ENCODE measurements at places on chromosomes 2 and 18.

DNA sequence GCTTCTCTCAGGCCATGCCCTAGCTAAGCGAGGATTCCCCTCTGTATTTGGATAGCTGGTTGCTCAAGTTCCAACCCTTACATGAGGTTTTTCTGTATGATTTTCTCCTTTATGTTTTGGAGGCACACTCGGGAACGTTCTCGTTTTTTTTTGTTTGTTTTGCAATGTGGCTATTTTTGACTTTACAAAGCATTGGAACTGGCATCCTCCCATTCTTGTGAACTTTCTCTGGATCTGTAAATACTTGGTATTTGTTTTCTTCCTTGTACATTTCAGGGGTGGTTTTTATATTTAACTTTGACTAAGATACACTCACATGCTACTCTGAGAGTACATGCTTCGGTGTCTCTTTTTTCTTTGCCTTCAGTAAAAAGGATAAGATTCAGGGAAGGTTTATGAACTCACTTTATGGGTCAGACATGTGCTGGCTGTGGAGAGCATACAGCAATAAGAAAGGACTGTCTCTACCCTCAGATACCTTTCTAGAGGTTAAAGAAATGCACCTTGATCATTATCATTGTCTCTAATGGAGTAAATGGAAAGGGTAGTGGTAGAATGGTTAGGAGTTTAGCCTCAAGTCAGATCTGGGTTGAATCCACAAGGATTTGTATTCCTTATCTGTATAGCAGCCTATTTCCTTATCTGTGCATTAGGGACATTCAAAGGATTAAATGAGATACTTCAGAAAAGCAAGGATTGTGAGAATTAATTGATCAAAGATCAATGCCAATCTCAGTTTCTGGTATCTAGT lies 61.9 kb downstream of the MEIS1 start:
- peak; percentile 25 for DNase-seq

- no peak for DNase-seq
Observed at GRCh38 chr2:233101816-233102215, 41.7 kb downstream of the INPP5D start.

DNA sequence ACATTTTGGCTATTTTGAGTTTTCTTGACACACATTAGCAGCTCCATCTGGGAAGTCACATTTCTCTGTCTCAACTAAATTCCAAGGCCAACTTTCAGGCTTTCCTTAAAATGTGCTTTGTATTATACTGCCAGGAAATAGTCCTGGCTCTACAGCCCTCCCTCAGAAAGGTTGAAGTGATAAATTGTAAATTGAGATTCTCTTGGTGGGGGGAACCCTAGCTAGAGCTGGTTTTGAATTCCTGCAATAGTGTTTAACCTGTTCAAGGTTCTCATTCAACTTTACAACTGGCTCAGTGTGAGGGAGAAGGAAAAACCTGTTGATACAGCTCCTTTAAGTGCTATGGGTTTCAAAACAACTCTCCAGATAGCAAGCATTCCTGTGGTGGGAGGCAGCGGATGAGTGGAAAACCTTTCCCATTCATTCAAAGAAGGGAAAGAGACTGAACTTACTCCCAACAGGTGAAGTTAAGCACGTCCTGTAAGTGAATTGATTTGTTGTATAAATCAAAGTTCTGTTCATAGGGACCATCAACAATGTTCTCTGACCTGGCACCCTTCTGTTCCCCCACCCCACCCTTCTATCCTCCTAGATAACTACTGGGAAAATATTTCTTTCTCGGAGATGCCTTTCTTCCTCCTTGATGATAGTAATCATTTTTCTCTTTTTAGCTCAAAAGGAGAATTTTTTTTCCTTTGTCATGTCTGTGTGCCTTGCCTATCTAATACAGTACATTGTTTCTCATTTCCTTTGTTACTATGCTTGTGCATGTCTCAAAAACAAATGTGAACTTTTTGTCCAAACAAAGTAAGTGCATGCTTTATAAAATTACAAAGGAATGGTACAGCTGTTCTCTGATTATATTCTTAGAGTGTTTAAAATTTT lies 44.2 kb upstream of the SLC39A10 start:
- peak; percentile 75 for DNase-seq

- DNase-seq: no peak
Observed at GRCh38 chr2:96506907-96507240, 1.7 kb upstream of the NEURL3 start.

DNA sequence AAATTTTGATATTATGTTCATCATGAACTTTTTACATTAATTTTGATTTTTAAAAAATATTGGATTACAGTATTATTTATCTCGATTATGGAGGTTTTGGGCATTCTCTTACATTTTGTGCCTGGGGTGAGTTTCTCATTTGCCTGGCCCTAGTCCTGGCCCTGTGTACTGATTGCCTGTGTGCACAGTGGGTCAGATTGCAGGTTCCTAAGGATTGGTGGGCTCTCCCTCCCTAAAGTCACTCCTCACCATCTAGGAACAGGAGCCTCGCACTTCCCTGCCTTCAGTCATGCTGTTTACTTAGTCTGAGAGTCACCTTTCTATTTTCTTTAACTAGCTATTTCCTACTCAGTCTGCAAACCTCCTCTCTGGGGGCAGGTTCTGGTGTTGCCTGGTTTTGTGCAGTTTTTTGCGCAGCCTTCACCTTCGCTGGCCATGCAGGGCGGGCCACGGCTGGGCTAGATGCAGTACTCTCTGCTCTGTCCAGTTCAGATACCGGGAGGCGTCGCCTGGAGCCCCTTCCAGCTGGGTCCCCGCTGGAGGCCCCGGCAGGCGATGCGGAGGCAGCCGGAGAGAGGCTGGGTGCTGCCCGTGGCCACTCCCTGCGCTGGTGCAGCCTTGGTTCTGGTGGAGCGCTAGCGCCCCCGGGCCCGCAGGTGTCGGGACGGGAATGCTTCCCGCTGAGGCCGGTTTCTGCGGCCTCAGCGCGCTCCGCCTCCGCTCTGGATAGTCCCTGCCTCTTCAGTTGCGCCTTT lies 23.3 kb upstream of the MC5R start:
- DNase-seq: peak; percentile 51

- no peak for DNase-seq
Observed at GRCh38 chr2:66523377-66523969, 88.5 kb downstream of the MEIS1 start.

- no peak for DNase-seq
Observed at GRCh38 chr18:49025426-49025766, 74.6 kb upstream of the SMAD7 start.

DNA sequence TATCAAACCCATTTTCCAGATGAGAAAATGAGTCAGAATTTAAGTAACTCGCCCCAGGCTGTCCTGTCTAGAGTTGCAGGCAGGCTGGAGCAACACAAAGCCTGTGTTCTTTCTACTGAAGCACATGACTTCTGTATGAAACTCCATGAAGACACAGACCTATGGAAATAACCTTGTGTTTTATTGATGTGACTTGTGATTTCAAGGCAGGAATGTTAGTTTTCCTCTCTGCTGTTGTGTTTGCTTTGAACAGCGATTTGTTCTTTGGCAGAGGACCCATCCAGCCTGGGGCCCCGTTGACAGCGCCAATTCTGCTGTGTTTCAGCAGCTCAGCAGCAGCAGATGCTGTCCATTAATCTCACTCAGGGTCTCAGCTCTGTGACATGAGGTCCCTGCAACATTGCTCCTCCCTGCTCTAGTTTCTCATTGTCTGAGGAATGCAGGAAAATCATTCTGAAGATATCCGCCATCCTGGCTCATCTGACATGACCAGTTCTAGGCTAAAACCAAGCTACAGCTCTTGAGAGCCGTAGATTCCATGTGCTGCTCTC lies 344.3 kb upstream of the RAB12 start:
- peak; percentile 43 for DNase-seq

- no peak for DNase-seq
Observed at GRCh38 chr18:38256366-38256765, 690.8 kb upstream of the CELF4 start.

DNA sequence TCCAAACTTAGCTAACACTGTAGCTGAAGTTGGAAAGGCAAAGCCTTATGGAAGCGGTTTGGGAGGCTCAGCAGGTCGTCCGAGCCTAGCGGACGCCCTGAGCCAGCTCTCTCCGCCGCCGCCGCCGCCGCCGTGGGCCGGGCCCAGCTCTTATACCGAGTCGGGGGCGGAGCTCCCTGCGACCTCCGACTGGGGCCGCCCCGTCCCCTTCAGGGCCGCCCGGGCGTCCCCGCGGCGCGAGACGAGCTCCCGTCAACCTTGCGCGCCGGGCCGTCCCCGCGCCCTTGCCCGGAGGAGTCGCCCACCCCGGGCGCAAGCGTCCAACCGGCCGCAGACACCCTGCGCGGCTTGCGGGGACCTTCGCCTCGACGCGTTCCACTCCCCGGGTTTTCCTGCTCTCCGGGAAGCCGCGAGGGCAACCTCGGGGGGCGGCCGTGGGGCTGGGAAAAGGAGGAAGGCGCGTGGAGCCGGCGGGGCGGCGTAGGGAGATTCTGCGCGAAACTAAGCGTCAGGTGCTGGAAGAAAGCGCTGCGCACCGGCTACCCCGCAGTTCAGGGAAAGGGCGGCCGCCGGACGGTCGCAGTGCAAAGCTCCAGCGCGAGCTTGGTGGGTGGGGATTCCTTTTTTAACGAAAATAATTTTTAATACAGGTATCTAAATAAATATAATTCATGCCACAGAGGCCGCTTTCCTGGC lies at the start of gene SLC40A1:
Gene SLC40A1, minus strand, starts transcription at position 129 of the 696 bp plus-strand sequence. CDS start 326 bp downstream, outside the sequence.
- DNase-seq: peak; percentile 45

DNA sequence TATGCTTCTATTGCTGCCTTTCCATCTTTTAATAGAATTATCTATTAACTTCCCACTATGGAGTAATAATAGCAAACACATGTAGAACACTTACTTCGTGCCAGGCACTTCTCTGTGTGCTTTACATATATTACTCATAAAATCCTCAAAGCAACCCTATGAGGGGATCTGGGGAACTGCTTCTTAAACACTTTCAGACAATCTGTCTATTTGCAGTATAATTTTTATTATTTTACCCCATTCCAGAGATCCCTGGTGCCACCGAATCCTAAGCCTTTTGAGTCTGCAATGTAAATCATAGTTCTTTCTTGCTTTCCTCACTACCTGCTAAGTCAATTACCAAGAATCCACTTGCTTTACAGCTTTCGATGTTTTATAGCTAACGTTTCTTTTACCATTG lies 25.6 kb upstream of the GCFC2 start:
- DNase-seq: no peak

DNA sequence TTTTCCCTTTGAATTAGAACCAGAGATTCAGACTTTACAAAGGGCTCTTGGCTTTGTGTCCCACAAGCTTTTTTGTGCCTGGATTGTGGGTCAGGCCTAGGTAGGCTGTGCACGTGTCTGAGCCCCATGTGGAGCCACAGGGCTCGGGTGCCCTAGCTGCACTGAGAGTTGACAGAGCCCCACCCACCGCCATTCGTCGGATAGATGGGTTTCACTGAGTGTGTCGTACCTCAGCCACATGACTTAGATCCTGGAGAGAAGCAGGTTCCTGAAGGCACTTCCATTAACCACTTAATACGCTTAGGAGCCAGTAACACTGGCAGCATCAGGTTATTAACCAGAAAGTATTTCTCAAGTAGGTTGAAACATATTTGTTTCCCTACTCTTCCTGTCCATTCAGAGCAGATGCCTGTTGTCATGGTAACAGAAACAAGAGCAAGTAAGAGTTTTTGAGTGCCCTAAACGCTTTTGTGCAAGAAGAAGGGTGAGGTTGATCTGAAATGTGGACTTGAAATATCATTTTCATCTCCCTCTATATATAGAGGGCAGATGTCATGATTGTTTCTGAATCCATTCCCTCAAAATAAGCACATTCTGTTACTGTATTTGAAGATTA lies 30.0 kb downstream of the ADCYAP1 start:
- no peak for DNase-seq

DNA sequence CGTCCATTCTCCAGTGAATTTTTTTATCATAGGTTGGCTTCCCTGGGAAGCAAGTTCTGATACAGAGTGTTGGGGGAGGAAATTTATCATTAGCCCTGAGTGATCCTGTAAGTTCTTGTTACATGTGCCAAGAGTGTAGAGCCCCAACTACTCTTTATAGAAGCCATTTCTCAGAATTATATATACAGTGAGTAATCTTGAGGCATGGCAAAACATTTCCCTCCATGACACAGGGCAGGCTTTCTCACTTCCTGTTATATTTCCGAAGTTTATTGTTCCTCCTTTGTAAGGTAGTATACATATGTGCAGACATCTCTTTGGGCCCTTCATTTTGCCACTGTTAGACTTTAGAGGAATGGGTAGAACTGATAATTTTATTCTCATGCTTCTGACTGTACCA lies 484.7 kb upstream of the NRXN1 start:
- DNase-seq: no peak

DNA sequence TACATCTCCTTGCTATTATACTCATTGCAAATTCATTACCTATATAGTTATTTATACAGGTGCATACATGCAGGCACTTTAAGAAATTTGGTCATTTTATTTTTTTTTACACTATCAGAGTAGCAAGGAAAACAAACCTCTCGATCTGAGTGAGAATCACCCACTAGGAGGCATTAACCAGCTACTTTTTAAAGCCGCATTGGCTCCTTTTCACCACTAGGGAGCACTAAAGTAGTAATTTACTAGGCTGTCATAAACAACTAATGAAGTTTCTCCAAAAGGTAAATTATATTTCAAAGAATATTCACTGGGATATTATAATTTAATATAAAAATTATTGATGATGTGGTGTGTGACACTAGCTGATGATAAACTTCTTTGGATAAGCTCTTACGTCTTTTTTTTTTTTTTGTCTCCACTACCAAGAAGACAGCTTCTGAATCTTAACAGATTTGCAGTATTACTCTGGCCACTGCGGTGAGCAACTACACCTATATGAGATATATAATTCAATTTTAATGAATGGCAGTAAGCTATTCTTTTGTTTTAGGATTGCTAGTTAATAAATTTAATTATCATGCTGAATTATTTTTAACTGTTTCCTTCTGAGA lies 101.9 kb downstream of the NOL4 start:
- peak; percentile 70 for DNase-seq

- DNase-seq: no peak
Observed at GRCh38 chr18:79439628-79440023, 43.9 kb downstream of the NFATC1 start.

DNA sequence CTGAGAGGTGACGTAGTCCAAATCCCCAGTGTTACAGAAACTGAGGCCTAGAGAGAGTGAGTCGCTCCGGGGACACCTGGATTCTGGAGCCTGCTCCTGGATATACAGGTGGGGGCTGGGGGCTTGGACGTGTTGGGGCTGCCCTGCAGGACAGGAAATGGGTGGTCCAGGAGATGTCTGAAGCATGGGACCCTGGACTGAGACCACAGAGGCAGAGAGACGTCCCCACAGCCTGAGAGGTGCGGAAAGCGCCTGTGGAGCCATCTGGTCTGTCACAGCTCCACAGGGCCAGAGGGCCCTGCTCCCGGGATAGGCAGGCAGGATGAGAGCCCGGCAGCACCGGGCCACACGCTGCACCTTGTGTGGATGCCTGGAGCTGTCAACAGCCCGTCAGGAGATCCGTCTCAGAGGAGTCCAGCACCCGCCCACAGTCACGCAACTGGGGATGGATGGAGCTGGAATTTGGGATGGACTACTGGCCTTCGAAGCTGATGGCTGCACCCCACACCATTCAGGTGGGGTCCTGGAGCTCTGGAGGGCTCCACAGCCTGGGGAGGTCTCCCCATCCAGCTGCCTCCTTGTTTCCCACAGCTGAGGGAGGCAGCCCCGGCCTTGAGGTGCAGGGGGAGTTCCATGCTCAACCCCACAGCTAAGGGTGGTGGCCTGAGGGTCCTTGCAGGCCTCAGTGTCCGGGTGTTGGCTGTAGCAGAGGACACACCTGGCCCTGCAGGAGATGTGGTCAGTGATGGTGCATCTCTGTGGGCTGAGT lies 303.0 kb downstream of the NDUFA10 start:
- DNase-seq: no peak

- no peak for DNase-seq
Observed at GRCh38 chr2:63525905-63526304, 62.4 kb downstream of the WDPCP start.
